B cell (primary cell): ENCODE measurements at places on chromosomes 12 and 14. TPM values are rescaled to one million over a fixed set of nuclear protein-coding genes. Genes with fewer than 3 reads are reported as not detected.
A peak's percentile ranks its signal among the peaks of the same experiment; 100 is the strongest.

LIN7A gene
- 0.10 TPM in 1 of 2 replicates, not detected in the other for polyA plus RNA-seq

OR4E2 gene
- polyA plus RNA-seq, result not detected in 2 replicates

MANSC1 gene
- polyA plus RNA-seq, result 0.09 and 0.19 TPM in 2 replicates

GRCh38 chr12:6494968-6495367 is 1.1 kb downstream of the NCAPD2 start:
- H3K27ac ChIP-seq, result peak overlapping the region; percentile 46
- peak overlapping the region; percentile 95 for H3K4me3 ChIP-seq
- H3K36me3 ChIP-seq, result peaks cover 35% of the 10 kb centered on the region
- no peaks in the 10 kb centered on the region for H3K27me3 ChIP-seq
- no peak for DNase-seq
- peaks cover 27% of the 10 kb centered on the region for H3K4me1 ChIP-seq

DNA sequence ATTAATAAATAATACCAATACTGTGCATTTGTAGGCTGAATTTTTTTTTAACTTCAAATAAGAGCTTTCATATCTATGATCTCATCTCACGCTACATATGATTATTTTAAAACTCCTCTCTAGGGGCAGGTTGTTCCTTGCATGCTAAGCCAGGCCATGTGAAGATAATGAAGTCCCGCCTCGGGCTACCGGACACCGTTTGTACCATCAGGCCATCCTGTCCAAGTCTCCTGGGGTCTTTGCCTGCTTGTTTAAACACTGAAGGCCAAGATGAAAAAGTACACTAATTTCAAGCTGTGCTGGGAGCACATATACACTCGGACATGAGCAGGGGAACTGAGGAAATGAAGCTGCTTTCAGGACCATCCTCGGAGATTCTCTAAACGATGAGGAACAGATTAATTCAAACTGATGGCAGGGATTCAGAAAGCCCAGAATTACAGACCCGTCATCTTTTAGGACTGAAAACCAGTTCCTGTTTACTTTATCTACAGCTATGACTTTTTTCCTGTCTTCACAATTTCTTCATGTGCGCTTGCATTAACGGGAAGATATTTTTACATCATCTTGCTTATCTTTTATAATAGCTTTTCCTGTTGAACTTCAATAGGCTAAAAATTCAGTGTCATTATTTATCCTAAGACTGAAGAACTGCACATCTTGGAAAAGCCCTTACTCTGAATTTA is 6.3 kb upstream of the ABHD12B start:
- H3K27ac ChIP-seq, result no peak overlapping the region
- no peak overlapping the region for H3K4me3 ChIP-seq
- DNase-seq, result no peak
- H3K27me3 ChIP-seq, result peaks cover 18% of the 10 kb centered on the region
- no peaks in the 10 kb centered on the region for H3K4me1 ChIP-seq
- H3K36me3 ChIP-seq, result no peaks in the 10 kb centered on the region

DNA sequence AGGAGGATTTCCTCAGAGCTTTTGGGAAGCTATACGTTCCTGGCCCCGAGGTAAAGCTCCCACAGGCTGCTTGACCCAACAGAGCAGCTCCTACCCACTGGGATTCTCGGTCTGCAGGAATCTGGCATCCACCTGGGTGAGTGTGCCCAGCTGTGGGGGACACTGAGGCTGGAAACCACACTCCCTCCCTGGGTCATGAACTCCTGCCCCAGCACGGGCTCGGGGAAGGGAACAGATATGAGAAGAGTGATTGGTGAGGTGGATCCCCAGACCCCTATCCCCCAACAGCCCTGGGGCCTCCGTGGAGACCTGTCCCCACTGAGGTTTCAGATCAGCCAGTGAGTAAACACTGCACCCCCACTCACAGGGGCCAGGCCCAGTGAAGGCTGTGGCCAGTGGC is 3.3 kb downstream of the FAIM2 start:
- peaks cover 11% of the 10 kb centered on the region for H3K4me1 ChIP-seq
- H3K27me3 ChIP-seq, result peaks cover 31% of the 10 kb centered on the region
- no peak overlapping the region for H3K4me3 ChIP-seq
- DNase-seq, result no peak
- H3K36me3 ChIP-seq, result no peaks in the 10 kb centered on the region

DNA sequence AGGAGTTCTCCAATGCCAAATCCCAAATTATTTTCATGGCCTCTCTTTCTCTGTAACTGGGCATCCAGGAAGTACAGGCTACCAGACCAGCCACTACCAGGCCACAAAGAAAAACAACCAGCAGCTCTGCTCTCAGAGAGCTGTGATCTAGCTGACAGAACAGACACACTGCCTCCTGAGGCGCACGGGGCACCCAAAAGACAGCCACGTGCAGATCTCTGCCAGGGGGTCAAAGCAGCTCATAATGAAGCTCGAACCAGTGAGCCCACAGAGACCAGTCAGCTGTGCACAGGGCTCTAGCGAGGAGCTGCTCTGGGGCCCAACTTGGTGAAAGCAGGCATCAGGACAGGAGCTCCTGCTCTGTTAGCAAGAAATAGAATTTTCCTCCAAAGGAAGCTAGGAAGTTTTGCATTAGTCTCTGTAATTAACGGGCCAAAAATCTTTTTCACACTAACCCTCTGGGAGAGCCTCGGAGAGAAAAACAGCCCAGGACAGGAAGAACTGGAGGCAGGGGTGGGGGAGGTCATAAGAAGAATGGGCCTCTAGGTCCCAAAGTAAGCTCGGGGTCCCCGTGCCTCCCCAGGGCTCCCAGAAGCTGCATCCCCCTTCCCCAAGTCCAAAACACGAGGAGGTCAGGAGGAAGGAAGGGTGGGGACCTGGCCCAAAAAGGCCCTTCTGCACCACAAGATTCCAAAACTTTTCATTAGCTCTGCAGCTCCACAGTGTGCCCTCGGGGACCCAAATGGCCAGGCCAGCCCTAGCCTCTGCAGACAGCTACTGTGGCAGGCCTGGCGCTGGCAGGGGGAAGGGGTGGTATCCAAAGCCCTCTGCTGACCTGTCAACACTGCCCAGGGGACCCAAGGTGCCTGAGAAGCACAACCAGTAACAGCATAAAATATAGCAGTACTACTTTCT is 30.2 kb downstream of the ACTN1 start:
- H3K4me1 ChIP-seq, result peaks cover 5% of the 10 kb centered on the region

GRCh38 chr12:29414368-29414767 is 33.4 kb upstream of the ERGIC2 start:
- H3K27me3 ChIP-seq, result no peaks in the 10 kb centered on the region
- H3K4me1 ChIP-seq, result no peaks in the 10 kb centered on the region
- no peak for DNase-seq
- H3K27ac ChIP-seq, result no peak overlapping the region
- no peaks in the 10 kb centered on the region for H3K36me3 ChIP-seq

GRCh38 chr14:90803249-90803648 is 13.0 kb downstream of the TTC7B start:
- H3K36me3 ChIP-seq, result no peaks in the 10 kb centered on the region
- no peak overlapping the region for H3K27ac ChIP-seq
- no peak overlapping the region for H3K4me3 ChIP-seq

DNA sequence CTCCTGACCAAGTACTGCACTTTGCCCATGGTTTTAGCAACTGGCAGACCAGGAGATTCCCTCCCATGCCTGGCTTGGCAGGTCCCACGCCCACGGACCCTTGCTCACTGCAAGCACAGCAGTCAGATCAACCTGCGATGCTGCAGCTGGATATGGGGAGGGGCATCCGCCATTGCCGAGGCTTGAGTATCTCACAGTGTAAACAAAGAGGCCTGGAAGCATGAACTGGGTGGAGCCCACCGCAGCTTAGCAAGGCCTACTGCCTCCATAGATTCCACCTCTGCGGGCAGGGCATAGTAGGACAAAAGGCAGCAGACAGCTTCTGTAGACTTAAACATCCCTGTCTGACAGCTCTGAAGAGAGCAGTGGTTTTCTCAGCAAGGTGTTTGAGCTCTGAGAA is 479.8 kb downstream of the FUT8 start:
- DNase-seq, result no peak
- H3K27ac ChIP-seq, result no peak overlapping the region
- H3K4me3 ChIP-seq, result no peak overlapping the region
- H3K4me1 ChIP-seq, result no peaks in the 10 kb centered on the region
- no peaks in the 10 kb centered on the region for H3K36me3 ChIP-seq
